Activated naive CD8-positive, alpha-beta T cell treated with anti-CD3 and anti-CD28 coated beads, Interleukin-2, amount 50 U/mL, for 24 hours (primary cell): ENCODE measurements at places on chromosomes 5 and 9.

DNA sequence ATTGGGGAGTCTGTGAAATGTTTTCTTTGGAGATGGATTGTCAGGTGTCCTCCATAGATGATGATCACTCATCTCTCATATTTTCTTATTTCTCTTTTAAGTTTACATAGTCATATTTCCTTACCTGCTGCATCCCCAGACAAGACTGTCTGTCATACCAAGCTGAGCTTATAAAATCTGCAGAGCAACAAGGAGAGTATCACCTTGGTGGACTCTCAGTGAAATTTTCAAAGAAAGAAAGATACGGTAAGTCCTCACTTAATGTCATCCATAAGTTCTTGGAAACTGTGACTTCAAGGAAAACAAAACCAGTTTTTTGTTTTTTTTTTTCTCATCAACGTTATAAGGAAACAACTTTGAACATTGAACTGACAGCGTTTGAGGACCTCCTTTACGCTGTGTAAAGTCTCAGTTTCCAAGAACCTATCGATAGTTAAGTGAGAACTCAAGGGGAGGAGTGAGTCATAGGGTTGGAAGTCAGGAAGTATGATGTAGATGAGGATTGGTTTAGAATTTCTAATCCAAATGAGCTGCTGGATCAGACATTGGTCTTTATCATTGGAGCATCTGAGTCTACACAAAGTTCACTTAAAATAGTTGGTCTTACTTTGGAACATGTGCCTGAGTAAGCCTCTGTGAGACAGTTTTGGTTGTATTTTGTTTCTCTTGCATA is 45.5 kb downstream of the SPIN1 start:
- DNase-seq, result no peak

DNA sequence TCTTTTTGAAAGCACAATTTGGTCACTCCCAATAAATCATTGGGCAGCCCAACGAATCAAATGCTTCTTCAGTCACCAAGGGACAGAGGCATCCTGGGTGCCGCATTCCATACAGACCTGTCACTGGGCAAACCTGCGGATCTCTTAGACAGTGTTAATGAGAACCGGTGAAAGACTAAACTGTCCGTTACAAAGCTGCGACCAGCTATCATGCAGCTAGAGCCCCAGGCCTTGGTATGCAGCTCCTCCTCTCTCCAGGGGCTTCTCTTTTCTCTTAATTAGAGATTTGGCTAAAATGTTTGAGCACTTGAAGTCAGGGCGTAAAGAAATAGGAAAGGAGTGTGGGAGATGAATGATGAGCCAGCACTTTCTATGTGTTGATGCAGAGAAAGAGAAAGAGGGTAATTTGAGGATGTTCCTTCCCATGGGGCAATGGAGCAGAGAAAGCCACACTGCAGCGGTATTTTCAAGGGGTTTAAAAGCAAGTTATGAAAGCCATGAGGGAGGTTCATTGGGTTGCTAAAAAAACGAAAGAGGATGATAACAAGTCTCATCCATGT is 175.3 kb downstream of the RFK start:
- no peak for DNase-seq

DNA sequence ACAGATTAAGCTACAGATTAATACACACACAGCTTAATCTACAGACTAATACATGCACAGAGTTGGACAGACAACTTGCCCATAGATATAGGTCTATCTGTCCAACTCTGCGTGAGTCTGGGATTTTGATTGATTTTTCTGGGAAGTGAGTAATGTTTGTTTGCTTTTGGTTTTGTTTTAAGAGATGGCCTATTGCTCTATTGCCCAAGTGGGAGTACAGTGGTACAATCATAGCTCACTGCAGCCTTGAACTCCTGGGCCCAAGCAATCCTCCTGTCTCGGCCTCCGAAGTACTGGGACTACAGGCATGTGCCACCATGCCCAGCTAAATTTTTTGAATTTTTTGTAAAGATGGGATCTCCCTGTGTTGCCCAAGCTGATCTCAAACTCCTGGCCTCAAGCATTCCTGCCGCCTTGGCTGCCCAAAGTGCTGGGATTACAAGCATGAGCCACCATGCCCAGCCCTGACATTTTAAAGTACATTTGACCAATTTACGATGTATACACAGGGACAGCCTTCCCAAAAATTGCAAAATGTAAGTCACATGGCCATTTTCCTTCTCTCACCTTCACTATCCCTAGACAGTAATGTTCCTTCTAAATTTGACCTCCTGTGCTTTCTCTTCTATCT is 50.8 kb downstream of the PAPPA start:
- no peak for DNase-seq

DNA sequence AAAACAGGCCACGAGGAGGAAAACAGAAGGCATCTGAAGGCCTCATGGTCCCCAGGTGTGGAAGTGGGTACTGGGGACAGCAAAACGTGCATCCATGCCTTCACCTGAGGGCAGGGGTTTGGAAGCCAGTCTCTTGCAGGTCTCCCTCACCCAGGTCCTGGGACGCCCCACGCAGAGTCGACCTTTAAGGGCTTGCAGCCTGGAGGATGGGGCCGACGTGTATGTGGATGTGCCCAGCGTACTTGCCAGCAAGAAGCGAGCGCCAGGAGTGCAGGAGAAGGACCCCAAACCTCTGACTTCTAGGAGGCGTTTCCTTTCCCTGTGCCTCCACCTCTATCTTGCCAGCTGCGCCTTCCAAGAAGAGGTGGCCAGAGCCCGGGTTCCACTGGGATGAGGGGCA is 65.9 kb downstream of the OTULIN start:
- DNase-seq, result no peak

DNA sequence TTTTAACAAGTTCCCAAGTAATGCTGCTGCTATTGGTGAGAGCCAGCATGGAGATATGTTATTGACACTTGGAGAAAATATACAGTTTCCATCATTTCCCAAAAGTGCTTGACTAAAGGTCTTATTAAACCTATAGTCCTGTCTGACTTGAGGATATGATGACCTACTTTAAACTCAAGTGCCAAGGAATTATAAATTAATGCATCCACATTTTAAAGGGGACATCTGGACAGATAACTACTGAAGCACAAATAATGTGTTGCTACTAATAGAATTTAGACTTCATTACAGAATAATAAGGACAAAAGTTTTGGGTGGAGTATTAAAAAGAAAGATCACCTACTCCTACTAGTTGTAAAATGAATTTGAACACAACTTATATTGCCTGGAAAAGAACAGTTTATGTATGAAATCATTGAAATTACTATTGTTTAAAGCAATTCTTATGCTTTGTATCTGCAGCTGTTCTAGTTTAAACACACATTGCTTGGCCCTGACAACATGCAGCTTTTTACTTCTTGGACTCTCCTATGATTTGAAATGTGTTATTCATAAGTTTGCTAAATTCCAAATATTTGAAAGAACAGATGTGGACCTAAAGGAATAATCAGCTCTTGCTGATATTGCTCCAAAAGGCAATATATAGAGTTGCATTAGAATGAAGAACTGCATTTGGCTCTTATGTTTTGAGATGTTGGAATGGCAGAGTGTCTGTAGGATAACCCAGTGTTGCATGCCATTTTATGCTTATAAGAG is 73.4 kb downstream of the SGCD start:
- no peak for DNase-seq

GRCh38 chr5:133497608-133498348 is 114.6 kb downstream of the FSTL4 start:
- no peak for DNase-seq

DNA sequence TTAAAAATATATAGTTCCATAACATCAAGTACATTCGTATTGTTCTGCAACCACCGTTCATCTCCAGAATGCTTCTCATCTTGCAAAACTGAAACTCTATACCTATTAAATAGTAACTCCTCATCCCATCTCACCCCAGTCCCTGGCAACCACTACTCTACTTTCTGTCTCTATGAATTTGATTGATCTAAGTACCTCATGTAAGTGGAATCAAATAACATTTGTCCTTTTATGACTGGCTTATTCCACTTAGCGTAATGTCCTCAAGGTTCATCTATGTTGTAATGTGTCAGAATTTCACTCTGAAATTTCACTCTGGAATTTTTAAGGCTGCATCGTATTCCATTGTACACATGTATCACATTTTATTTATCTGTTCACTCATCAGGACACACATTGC is 132.1 kb upstream of the RUSC2 start:
- no peak for DNase-seq

GRCh38 chr5:143011585-143011984 is 241.4 kb downstream of the ARHGAP26 start:
- DNase-seq, result no peak

- no peak for DNase-seq
These were observed 69.1 kb upstream of the NR4A3 start for GRCh38 chr9:99752417-99753109.
